Activated CD4-positive, CD25-positive, alpha-beta regulatory T cell treated with anti-CD3 and anti-CD28 coated beads, Interleukin-2, amount 50 U/mL, for 72 hours (primary cell): ENCODE measurements at places on chromosomes 2 and 18.

DNA sequence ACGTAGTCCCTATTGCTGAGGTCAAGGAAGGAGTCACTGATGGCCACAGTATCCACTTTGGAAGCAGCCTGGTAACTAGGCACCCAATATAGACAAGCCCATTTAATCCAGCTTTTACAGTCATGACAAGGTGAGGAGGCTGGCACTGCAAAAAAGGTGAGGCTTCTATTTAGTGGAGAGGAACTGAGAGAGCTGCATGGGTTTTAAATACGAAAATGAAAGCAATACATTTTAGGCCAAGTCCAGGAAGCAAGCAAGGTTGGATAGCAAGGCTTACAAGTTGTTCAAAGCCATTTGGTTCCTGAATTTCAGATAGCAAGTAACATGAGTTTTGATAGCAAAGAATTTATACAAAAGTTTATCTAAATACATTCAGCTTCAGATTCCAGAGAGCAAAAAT is 80.4 kb downstream of the SGPP2 start:
- no peak for DNase-seq

- no peak for DNase-seq
Observed at GRCh38 chr2:168234407-168235085, 12.8 kb downstream of the STK39 start.

GRCh38 chr2:60158262-60158661 is 395.2 kb downstream of the BCL11A start:
- no peak for DNase-seq

DNA sequence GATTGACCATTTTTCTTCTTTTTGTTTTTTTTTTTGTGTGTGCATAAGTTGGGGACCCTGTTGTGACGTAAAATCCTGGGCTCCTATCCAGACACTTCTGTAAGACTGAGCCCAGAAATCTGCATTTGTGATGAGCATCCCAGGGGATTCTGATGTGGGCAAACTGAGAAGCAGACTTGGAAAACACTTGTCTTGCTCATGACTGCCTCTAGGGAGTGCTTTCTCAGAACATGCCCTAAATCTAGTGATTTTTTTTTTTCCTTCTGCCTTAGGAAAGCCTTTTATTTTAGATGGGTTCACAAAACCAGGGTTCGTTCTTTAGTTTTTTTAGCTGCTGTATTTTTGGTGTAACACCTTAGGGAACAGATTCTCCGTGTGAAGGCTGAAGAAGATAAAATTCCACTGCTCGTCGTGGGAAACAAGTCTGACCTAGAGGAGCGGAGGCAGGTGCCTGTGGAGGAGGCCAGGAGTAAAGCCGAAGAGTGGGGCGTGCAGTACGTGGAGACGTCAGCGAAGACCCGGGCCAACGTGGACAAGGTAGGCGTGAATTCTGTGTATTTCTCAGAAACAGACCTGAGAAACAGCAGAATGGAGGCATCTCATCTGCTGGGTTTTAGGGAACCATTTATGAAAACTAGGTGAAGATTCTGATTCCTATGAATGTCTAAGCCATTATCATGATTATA is 36.7 kb downstream of the RALB start:
- no peak for DNase-seq

GRCh38 chr18:60549338-60549960 is 176.9 kb upstream of the MC4R start:
- DNase-seq, result no peak

DNA sequence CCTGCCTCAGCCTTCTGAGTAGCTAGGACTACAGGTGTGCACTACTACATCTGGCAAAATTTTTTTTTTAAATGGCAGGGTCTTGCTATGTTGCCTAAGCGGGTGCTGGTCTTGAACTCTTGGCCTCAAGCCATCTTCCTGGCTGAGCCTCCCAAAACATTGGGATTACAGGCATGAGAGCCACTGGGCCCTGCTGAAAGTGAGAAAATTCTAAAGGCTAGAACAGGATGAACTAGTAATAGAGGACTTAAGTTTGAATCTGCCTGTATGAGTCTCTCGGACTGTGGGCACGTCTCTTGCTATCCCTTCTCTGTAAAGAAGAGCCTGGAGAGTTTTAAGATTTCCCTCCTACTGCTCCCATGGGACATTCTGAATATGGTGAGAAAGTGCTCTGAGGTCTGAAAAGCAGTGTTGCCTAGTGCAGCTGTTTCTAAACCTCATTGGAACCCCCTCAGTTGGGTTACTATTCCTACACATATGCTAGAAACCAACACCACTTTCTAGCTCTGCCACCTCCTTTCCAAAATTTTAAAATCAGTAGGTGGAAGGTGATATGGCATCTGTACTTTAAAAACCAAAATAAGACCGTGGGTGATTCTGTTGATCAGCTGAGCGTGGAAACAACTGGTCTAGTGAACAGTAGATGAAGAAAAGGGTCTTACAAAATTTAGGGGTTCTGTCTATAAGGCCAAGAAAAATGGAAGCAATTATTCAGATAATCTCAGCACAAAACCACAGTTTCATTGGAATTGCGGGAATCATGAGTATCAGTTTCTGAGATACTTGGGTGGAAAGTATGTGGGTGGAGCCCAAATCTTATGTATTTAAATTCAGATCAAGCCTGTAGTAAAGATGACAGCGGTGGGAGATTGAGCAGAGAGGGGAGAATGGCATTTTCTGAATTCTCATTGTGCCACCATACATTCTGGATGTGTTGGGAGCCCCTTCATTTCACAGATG is 259.8 kb upstream of the CXCR4 start:
- no peak for DNase-seq
